ENCODE measurements at places on chromosomes 5 and 9.

- DNase-seq: no peak
Measured at GRCh38 chr5:149667829-149668330, 62.2 kb upstream of the PPARGC1B start.

GRCh38 chr5:12870872-12871539, 966.8 kb upstream of the CTNND2 start:
- DNase-seq: no peak

DNA sequence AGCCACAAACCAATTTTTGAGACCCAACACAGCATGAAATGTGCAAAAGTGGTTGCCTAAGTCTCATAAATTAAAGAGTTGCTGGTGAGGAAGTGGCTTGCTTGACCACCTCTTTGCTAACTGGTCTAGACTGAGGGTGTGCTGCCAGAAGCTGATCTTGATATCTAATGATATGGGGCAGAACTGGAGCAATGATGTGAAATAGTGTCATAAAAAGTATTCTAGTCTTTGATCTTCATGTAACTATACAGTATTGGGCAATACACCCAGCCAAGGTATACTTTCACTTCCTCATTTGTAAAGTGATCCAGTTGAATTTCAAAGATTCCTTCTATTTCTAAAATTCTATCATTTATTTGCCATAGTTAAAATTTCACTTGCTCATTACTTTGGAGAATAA, 5.9 kb upstream of the YTHDC2 start:
- DNase-seq: no peak

GRCh38 chr5:6961837-6962635, 248.8 kb downstream of the TENT4A start:
- DNase-seq: no peak

DNA sequence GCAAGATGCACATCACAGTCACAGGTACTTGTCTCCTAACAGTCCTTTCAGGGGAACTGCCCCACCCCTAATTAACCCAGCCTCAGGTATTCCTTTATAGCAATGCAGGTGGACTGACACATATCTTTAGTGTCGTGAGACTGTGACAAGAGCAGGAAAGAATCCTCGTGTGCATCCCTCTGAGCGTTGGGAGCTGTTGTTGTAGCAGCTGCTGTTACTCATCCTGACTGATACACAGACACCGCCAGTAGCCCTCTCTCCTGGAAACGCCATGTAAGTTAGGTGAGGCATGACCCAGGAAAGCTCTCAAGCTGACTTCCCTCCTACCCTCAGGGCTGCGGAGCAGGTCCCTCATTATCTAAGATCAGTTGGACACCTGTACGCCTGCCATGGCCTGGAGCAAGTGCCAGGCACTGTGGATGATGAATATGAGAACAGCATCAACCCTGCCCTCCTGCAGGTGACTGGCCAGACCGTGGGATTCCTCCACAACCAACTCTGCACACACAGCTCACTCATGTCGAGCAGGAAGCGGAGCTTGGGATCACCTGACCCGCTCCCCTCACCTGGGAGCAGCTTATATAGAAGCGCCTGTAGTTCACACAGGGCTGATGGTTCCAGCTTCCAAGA, 10.2 kb upstream of the LCN15 start:
- no peak for DNase-seq

DNA sequence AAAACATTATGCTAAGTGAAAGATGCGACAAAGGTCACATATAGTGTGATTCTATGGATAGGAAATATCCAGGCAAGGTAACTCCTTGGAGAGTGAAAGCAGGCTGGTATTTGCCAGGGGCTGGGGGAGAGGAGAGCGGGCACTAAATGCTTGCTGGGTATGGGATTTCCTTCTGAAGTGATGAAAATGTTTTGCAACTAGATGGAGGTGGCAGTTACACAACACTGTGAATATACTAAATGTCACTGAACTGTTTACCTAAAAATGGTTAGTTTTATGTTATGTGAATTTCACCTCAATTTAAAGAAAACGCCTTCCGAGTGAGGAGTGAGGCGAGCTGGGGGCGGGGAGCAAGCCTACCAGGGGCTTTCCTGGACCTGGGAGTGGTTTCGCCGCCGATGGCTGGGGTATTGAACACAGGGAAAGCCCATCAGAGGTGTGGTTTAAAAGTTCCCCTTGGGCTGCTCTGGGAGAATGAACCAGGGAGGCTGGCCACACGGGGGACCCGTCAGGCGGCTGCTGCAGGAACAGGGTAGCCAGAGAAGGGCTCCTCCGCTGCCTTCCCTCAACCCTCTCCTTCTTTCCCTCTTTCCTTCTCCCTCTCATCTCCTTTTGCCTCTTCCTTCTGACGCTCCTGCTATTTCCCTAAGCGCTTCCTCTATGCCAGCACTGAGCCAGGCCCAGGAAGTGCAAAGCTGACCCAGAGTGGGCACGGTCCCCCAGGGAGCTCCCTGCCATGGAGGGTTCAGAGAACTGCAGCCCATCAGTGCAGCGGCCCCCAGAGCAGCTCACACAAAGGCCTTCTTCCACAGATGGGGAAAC, 4.9 kb downstream of the AKNA start:
- peak; percentile 84 for DNase-seq

DNA sequence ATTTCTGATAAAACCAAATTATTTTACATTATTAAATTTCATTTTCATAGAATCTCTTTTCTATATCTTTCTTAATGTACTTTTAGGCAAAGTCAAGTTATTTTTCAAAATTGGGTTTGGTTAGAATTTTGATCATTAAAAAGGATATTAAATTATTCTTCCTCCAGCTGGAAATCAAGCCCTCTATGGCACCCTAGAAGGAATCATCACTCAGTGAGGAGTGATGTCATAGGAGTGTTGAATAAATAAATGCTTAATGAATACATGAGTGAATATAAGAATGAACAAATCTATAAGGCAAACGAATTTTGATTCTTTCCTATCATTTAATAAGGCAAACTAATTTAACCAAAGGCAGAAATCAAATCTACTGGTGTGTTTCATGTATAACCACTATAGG, 639.9 kb downstream of the PDE4D start:
- DNase-seq: no peak

DNA sequence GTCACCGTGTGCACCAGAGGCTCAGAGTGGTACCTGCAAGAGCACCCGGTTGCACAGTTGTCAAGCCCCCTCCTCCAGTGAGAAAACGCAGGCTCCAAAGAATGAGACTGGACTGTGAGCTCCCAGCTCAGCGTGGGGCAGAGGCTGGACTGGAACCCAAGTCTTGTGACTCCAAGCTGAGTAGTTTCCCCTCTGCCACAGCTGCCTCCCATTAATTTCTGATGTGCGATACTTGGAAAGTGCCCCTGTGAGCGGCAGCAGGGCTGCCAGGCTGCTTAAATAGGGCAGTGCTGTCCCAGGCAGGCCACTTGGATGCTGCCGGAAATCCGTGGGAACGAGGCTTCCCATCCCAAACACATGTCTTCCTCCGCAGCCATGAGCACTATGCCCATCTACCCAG, 62.2 kb upstream of the ANGPTL2 start:
- no peak for DNase-seq

DNA sequence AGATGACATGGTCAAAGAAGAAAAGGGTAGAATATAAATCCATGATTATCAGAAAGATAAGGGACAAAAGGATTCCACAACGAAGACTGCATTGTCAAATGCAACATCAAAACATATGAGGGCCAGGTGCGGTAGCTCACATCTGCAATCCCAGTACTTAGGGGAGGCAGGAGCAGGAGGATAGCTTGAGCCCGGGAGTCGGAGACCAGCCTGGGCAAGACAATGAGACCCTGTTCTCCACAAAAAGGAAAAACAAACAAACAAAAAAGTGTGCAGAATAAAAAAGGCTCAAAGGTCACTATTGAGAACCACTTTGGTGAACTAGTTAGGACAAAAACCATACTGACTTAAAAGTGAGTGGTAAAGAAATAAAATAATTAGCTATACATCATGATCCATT, 60.2 kb upstream of the NR5A1 start:
- no peak for DNase-seq

DNA sequence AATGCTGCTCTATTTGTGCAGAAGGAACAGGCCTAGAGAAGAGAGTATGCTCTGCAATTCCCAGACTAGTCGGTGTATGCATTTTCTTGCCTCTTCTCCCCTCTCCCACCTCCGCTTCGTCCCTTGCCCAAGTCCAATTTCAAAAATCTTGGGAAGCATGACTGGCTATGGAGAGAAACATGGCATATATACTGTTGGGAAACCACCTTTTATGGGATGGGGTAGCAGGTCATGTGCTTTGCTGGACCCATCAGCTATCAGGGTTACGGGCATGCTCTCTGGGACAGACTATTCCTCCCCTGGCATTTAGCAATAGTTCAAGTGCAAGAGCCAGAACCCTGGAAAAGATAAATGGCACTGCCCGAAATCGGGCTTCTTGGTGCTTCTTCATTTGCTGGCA, 12.0 kb downstream of the ISL1 start:
- no peak for DNase-seq

- no peak for DNase-seq
Measured at GRCh38 chr5:73112359-73112758, 8.0 kb upstream of the TMEM171 start.

DNA sequence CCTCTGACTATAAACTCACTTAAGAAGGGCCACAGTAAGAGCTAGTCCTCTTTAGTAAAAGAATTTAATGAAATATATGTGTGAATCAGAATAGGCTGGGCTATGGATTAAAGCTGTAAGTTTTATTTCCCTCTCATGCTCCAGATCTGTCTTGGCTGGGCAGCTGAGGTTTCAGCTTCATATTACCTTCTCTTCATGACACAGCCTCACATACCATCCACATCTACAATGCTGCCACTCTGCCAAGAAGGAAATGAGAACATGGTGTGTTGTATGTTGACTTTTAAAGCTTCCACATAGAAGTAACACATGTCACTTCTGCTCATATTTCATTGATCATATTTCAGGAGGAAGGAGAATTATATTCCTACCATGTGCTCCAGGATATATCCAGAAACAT, 776.0 kb upstream of the ACO1 start:
- DNase-seq: no peak

- DNase-seq: no peak
Measured at GRCh38 chr9:107999890-108000289, 510.3 kb upstream of the KLF4 start.

GRCh38 chr5:108924457-108924961, 176.8 kb downstream of the FER start:
- DNase-seq: no peak

- no peak for DNase-seq
Measured at GRCh38 chr9:91415290-91415689, 8.3 kb downstream of the NFIL3 start.

DNA sequence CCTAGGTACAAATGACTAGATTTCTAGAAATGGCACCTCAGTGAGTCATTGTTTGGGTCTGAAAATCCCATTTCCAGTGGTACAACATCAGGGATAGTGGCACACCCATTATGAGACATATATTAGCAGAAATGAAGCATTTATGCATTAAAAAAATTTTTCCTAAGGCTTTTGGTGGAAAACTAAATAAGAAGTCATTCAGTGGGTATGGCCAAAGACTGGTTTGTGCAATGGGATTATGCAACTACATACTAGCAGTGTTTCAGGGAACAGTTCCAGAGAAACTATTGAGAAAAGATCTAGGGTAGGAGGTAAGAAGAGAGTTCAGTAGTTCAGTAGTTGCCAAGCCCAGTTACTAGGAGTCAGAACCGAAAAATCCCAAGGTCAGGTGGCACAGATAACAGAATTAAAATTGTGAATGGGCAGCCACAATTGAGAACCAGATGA, 106.5 kb upstream of the HAPLN1 start:
- no peak for DNase-seq

DNA sequence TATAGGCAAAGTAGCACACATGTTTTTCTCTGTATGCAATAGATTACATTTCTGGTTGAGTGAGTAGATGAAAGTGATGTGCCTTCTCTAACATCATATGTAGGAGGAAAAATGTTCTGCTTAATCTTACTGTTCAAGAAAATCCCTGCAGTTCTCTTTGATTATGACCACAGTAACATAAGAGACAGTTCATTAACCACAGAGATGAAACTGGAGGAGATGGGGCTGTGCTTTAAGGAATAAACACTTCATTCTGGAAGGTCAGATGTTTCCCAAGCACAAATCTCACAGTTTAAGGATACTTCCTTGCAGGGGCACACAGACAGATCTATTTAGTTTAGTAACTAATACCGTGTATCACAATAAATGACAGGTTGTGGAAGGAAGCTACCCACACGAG, 150.2 kb downstream of the SEMA5A start:
- no peak for DNase-seq

DNA sequence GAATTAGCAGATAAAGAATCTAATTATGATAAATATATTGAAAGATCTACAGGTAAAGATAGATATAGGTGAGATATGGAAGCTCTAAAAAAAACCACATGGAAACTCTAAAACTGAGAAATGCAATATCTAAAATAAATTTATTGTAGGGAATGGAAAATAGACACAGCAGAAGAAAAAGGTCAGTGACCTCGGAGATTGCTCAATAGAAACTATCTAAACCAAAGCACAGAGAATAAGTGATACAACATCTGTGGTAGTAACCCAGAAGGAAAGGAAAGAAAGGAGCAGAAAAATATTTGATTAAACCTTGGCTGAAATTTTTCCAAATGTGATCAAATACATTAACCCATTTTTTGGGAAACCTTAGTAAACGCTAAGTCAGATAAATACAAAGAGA, 43.1 kb upstream of the GLIPR2 start:
- DNase-seq: no peak

DNA sequence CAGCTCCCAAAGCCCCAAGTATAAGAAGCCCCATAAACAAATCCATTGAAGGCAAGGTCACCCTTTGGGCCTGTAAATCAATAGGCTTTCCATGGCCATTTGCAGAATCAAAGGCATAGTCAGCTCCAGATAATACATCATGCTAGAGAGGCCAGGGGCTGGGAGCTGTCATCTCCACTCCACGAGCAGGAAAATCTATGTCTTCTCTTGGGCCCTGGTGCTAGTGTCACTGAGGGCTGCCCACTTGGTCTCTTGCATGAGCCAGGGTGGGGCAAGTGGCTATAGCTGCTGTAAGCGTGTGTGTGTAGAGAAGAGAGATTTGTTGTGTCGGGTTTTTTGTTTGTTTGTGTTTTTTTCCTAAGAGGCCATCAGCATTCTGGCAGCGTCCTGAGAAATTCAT, 90.0 kb upstream of the ZNF618 start:
- DNase-seq: no peak

GRCh38 chr5:153658606-153659005, 168.1 kb downstream of the GRIA1 start:
- no peak for DNase-seq

GRCh38 chr9:18490641-18491370, 16.9 kb downstream of the ADAMTSL1 start:
- no peak for DNase-seq

- DNase-seq: peak; percentile 48
Measured at GRCh38 chr5:53008751-53009150, 19.6 kb downstream of the ITGA2 start.

- DNase-seq: peak; percentile 69
Measured at GRCh38 chr5:139745132-139745799, 50.3 kb upstream of the PSD2 start.
